ENCODE measurements at places on chromosomes 3 and 15.

GRCh38 chr15:56736881-56737707 lies 3.8 kb upstream of the ZNF280D start:
- DNase-seq, result no peak

- DNase-seq, result no peak
Measured at GRCh38 chr3:59880717-59881116, 830.9 kb upstream of the CFAP20DC start.

- DNase-seq, result peak; percentile 61
Measured at GRCh38 chr3:112090887-112091586, 4.8 kb downstream of the C3orf52 start.

GRCh38 chr3:33717866-33718594 lies at the start of gene CLASP2:
TSS of gene CLASP2 (minus strand) at chr3:33718254. CDS start at chr3:33718002, 252 bp downstream.
- DNase-seq, result peak; percentile 91

DNA sequence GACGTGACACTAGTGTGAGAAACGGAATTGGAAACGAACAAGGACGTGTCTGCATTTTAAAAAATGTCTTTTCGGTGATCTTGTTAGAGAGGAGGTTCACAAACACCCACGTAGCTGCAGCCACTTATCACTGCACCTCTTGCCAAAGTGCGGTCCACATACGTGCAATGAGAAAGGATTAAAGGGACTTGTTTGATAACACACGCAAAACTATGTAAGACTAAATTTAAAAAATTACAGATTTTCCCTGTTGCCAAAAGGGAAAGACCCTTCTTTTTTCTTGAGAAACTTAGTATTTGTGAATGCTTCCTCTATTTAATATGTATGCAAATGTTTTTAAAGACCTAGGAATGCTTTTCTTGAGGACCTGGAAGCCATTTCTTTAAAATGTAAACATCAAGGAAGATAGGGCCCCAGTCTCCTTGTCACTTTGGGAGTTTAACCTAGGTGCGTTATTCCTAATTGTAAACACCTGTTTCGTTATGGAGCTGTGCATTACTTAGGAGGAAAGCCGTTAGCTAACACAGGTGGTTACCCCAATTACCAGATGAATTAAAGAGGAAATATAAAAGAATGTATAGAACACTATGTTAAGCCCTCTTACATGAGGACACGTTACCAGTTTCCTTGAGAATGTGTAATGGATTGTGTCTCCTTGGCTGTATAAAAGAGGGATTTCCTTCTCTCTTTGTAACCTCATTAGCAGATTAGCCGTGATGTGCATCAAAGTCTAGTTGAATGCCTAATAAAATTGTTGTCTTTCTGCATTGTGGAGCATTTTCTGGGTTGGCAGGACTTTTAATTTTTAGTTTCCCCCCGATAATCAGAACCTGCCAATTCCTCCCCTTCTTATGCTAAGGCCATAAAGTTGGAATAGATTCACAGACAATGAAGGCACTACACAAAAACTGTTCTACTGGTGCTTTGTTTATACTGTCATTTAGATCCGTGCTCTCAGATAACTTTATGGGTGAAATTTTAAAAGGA lies 1.0 kb downstream of the LEKR1 start:
- no peak for DNase-seq

DNA sequence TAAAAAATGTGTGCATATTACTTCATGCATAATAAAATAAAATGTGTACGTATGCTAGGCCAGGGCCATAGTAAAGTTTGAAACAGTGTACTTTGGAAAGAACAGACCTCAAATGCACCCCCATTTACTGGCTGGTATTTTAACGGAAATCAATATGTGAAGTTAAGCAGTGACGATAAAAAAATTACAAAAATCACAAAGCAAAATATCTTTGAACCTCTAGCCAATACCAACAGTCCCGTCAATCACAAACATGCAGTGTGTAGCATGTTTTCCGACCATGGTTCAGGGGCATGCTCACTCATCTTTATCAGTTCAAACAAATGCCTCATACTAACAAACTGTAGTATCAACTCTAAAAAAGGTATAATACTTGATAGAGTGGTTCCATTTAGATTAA lies 121.1 kb downstream of the TJP1 start:
- DNase-seq, result no peak

- no peak for DNase-seq
Measured at GRCh38 chr15:92494806-92495336, 101.2 kb downstream of the ST8SIA2 start.

- DNase-seq, result no peak
Measured at GRCh38 chr3:194397757-194398312, 1.2 kb downstream of the GP5 start.

DNA sequence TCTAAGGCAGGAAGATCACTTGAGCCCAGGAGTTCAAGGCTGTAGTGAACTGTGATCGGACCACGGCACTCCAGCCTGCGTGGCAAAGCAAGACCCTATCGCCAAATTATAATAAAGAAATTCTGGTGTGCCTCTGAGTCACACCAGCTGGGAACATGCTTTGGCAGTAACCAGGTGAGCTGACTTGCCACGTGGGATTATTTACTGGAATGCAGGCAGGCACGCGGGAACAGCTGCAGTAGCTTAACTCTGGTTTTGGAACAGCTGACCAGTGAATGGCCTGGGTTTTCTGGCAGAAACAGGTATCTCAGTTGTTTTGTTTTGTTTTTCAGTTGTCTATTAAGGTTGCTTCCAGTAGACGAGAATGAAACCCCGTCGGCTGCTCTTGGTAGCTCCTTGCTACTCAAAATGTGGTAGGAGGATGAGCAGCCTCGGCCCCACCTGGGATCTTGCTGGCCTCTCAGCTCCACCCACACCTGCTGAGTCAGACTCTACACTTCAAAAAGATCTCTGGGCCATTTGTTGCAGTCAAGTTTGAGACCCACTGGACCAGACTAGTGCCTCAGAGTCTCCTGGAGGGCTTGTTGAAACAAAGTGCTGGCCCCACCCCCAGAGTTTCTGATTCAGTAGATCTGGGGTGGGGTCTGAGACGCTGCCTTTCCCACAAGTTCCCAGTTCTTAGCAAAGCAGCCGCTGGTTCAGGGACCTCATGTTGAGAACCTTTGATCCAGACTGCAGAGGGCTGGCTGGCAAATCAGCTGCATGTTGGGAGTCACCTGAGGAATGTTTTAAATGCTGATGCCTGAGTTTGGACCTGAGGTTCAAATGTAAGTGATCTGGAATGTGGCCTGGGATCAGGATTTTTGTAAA lies 26.6 kb downstream of the IDH2 start:
- peak; percentile 79 for DNase-seq

Data from pancreas (tissue), 10 donors.